G401 (cell line): ENCODE measurements at places on chromosomes 5 and 9.

DNA sequence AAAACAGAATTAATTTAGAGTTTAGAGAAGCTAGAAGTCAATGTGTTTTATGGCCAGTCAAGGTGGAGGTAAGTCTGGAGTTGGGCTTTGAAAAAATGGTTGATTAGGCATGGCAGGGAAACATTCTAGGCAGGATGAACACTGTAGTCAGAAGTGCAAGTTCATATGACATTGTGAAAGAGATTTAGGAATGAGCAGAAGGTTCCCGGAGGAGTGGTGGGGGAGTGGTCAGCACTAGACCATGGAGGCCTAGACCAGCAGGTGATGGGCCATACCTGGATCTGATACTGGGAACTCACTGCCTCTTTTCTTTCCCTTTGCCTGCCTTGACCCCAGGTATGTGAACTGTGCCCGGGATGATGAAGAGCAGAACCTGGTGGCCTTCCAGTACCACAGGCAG lies 16.6 kb downstream of the PRDM9 start:
- DNase-seq, result no peak

DNA sequence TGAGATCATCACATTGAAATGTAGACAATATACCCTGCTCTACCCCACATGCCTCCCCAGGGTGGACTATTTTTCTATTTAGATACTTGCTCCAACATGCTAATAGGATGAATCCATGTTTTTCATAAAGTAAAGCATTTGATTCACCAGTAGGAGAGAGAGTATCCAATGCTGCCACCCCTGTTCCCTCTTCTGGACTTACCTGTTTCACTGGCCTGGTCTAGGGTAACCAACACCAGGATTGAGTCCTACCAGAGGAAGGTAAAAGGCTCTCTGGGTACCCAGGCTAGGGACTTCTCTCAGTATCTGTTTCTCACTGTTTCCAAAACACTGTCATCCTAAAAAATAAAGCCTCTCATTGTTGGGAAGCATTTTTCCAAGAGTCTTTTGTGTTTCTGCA lies 30.2 kb upstream of the GABRP start:
- no peak for DNase-seq

GRCh38 chr9:3441197-3441816 lies 84.5 kb downstream of the RFX3 start:
- peak; percentile 41 for DNase-seq

GRCh38 chr9:131873335-131873734 lies 133.5 kb upstream of the RAPGEF1 start:
- no peak for DNase-seq

GRCh38 chr5:1886846-1887587 lies 4.3 kb upstream of the IRX4 start:
- DNase-seq, result no peak

DNA sequence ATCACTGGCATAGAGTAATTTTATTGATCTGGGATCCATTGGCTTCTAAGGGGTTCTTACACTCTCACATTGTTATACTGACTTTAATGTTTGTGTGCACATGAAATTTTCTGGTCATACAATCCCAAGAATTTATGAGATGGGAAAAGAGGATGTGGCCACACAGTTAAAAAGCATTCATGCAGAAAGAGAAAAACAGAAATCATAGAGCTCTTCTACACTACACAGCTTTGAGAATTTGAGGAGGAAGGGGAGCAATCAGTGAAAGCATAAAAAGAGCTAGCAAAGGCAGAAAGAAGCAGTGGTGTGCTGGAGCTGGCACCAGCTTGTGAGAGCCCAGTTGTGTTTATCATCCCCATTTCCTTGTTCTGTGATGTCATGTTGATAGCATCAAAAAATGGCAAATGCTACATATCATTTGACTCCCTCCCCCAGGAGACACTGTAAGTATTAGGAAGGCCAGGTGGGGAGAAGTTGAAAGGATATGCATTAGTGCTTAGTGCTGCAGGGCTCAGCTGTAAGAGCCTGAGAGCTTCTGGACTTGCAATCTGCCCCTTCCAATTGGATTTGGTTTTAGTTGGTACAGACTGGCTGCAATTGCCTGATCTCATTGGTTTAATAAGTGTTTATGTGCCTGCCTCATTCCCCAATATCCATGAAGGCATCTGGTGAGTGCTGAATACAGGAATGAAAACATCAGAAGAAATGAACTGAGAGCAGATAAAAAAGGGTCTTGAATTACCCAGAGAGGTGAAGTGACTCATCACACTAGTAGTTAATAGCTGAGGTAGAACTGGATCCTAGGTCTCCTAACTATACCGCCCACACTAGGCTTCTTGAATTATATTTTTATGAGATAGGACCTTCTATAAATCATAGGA lies 30.9 kb downstream of the RHOBTB3 start:
- DNase-seq, result no peak

DNA sequence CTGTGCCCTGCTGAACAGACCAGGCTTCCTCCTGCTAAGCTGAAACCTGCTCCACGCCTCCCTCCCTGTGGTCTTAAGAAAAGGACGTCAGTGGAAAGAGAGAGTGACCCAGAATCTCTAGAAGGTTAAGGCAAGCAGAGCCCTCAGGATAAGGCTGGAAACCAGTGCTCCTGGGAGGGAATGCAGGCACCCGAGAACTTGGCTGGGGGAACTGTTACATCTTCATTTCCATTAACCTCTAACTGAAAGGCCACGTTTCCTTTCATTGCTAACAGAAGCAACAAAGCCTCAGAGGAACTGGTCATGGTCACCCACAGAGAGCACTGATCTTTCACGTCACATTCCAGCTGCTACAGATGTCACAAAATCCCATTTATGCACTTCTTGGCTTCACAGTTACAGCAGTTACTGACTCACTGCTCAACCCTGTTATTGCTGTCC lies 26.1 kb upstream of the AKNA start:
- DNase-seq, result no peak

GRCh38 chr5:151459680-151460324 lies 12.4 kb downstream of the SLC36A1 start:
- DNase-seq, result no peak

DNA sequence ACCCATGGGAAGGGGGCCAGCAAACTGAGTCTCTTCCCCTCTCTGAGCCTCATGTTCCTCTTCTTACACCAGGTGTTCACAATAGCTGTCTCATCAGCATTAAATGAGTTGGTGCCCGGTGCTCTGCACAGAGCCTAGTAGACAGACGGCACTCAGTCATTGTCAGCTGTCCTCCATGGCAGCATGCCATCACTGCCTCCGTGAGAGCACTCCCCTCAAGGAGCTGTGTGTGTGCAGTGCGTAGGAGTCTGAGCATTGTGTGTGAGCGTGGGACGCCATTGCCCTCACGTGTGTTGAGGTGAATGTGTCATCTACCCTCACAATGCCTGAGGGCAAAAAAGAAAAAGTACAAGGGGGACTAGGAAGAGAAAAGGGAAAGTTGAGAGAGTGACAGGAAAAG lies 536.5 kb downstream of the CDK5RAP2 start:
- DNase-seq, result peak; percentile 79

DNA sequence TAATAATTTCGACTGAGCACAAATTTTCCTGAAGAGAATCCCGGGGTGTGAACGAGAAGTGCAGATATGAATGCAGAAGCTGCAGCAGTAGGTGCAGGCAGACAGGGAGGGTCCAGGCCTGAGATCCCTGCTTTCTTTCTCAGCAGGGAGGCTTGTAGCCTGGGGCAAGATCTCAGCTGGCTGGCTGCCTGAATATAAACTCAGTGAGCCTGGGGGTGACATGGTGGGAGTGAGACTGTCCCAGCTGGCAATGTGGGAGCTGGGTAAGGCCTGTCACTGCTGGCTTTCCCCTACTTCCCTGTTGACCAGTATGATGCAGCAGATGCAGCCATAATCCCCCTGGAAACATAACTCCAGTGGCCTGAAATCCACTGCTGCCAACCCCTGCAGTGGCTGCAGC lies 325.2 kb downstream of the CETN3 start:
- DNase-seq, result no peak

DNA sequence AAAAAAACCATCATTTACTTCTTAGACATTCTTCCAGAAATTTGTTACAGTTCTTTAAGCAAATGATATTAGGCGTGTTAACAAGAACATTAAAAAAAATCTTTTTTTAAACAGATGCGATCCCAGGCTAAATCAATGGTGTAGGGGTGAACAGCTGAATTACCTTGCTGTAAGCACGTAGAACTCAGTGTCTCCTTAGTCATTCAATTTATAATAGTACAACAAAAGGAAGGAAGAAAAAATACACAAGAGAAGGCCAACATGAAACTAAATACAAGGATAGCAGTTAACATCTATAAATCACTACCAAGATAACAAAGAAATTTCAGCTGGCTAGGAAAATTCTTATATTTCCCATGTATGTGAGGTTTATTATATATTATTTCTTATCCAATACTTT lies 35.4 kb downstream of the AGXT2 start:
- no peak for DNase-seq

DNA sequence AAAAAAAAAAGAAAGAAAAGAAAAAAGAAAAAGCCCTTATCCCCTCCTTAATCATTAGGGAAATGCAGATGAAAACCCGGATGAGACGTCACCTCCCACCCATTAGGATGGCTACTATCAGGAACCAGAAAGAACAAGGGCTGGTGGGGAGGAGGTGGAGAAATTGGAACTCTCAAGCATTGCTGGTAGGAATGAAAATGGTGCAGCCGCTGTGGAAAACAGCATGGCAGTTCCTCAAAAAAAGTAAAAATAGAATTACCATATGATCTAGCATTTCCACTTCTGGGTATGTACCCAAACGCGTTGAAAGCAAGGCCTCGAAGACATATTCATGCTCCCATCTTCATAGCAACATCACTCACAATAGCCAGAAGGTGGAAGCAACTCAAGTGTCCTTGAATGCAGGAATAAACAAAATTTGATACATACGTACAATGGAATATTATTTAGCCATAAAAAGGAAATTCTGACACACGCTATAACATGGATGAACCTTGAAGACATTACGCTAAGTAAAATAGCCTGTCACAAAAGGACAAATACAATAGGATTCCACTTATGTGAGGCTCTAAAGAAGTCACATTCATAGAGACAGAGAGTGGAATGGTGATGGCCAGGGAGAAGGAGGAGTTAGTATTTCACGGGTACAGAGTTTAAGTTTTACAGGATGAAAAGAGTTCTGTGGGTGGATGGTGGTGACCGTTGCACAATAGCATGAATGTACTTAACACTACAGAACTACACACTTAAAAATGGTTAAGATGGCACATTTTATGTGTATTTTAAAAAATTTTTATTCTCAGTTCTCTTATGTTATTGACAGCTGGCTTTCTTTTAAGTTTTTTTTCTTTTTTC lies 166.8 kb upstream of the IER5L start:
- no peak for DNase-seq

DNA sequence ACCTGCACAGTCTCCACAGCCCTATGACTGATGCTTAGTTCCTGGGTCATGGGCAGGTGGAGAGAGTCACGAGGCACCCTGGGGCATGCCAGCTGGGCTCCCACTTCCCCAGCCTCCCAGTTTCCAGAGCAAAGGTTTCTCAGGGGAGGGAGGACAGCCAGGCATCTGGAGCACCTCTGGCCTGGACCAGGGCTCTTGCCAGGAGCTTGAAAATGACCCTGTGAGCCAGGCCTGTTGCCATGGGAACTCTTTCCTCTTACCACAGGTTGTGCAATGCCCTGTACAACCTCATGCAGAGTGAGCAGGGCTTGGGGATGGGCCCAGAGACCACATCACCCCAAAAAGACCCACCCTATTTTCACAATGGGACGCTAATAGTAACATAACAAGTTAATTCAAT lies 113.1 kb downstream of the PSD2 start:
- no peak for DNase-seq

DNA sequence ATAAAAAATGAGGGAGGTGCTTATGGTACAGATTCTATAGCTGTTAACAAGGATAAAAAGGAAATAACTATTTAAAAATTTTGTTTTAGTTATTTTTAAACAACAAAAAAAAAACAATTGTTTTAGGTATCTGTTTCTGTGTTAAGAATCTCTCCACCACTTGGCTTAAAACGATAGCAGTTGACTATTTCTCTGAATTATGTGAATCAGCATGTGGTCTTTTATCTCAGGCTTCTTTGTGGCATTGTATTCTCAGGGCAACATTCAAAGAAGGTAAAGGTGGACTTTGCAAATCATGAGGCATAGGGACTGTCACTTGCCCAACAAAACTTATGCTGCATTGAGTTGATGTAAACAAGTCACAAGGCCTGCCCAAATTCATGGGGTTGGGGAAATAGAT lies 55.2 kb downstream of the ERBIN start:
- no peak for DNase-seq

GRCh38 chr5:114430532-114430931 lies 68.7 kb downstream of the KCNN2 start:
- no peak for DNase-seq

GRCh38 chr9:104950838-104951237 lies 22.9 kb upstream of the ABCA1 start:
- no peak for DNase-seq

GRCh38 chr9:23677446-23677845 lies 148.6 kb downstream of the ELAVL2 start:
- peak; percentile 16 for DNase-seq
